GM23248 (cell line): ENCODE measurements at places on chromosomes 4 and X. TPM values are rescaled to one million over a fixed set of nuclear protein-coding genes. Genes with fewer than 3 reads are reported as not detected.

- no peak for DNase-seq
Measured at GRCh38 chrX:136619899-136620505, 28.0 kb upstream of the CD40LG start.

The CXCL5 gene
- not detected in 2 replicates for total RNA-seq

DNA sequence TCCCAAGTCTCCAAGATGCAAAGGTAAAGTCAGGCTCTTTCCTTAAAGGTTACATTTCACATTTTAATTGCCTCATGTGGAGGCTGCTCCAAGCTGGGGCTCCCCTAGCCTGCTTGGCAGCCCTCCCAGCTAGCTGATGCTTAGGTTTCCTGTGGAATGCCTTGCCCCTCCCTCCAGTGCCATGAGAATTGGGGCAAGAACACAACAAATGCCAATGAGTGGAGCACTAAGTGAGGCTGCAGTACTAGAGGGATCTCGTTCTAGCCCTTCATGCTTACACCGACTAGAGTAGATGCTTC is 597.7 kb downstream of the MID1IP1 start:
- no peak for DNase-seq

GRCh38 chr4:1802151-1802715 is 9.1 kb downstream of the FGFR3 start:
- peak; percentile 76 for DNase-seq
